ENCODE measurements at places on chromosomes 1 and 21.

DNA sequence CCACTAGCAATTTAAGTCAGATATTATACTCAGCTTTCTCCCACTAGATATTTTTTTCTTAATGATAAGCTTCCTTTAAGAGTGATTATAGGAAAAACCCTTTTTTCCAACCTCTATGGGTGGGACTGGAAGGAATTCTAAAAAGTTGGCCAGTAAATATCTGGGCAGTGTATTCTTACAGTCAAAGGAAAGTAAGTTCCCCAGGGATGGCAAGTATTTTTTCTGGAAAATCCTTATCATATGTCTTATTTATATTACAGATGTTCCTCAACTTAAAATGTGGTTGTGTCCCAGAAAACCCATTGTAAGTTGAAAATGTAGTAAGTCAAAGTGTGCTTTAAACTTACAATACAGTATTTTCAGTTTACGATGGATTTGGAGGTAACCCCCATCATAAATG lies 29.2 kb downstream of the CMPK1 start:
- no peak for DNase-seq

- DNase-seq, result no peak
Observed at GRCh38 chr21:34511181-34511580, 829 bp downstream of the KCNE1 start.

DNA sequence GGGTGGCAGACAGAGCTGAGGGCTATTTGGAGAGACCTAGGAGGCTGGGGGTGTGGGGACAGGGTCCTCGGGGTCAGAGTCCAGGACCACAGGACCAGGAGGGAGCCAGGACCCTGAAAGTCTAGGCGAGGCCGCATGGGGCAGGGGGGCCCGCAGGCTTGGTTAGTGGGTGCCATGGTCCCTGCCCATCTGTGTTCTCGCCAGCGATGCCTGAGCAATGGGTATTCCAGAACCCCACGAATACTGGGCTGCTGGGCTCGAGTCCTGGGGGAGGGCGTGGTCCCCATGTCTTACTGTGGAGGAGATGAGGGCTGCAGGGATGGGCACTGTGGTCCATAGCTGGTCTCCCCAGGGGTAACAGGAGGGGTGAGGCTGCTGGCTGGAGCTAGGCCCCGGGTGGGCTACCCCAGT lies 2.0 kb downstream of the KRTAP10-6 start:
- no peak for DNase-seq

- DNase-seq, result no peak
Observed at GRCh38 chr1:41758500-41758899, 160.2 kb downstream of the HIVEP3 start.

- no peak for DNase-seq
Observed at GRCh38 chr21:14383596-14384180, 742 bp upstream of the HSPA13 start.

- DNase-seq, result no peak
Observed at GRCh38 chr1:92980732-92981647, 19.7 kb upstream of the DIPK1A start.

Data from occipital lobe (tissue), 3 donors.